ENCODE measurements at places on chromosomes 16 and 17.

GRCh38 chr17:15944759-15945526 lies at the start of gene ADORA2B:
Gene ADORA2B, plus strand, starts transcription at chr17:15945130. Its CDS starts 119 bp downstream, at chr17:15945249.
- DNase-seq: peak; percentile 74

- DNase-seq: no peak
Measured at GRCh38 chr16:27720731-27721530, 171.0 kb downstream of the KATNIP start.

- no peak for DNase-seq
Measured at GRCh38 chr17:79081571-79082276, 7.1 kb downstream of the ENGASE start.

DNA sequence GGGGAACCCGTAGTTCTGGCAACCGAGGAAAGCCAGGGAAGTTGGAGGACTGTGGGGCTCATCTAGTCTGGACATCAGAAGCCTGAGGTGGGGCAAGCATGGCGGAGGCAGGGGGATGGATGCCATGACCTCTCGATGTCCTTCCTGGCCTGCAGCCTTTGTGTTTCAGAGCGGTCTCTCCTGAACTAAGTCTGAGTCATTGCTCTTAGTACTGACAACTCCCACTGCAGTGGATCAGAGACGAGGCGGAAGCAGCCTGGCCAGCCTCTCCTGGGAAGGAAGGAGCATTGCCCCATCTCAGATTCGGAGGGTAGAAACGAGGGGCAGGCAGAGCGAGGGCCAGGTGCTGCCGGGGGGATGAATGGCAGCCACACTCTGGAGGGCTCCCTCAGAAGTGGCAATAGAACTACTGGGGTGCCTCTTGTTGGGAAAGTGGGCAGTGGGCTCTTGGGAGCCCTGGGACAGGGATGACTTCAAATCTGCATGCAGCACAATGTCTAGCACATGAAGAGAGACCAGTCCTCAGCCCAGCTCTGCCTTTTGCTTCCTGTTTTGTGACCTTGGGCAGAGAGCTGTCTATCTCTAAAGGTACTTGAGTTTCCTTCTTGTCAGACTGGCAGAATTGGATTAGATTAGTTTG lies 3.6 kb upstream of the STAC2 start:
- DNase-seq: no peak

GRCh38 chr16:24114876-24115275 lies 141.3 kb upstream of the CACNG3 start:
- DNase-seq: no peak

DNA sequence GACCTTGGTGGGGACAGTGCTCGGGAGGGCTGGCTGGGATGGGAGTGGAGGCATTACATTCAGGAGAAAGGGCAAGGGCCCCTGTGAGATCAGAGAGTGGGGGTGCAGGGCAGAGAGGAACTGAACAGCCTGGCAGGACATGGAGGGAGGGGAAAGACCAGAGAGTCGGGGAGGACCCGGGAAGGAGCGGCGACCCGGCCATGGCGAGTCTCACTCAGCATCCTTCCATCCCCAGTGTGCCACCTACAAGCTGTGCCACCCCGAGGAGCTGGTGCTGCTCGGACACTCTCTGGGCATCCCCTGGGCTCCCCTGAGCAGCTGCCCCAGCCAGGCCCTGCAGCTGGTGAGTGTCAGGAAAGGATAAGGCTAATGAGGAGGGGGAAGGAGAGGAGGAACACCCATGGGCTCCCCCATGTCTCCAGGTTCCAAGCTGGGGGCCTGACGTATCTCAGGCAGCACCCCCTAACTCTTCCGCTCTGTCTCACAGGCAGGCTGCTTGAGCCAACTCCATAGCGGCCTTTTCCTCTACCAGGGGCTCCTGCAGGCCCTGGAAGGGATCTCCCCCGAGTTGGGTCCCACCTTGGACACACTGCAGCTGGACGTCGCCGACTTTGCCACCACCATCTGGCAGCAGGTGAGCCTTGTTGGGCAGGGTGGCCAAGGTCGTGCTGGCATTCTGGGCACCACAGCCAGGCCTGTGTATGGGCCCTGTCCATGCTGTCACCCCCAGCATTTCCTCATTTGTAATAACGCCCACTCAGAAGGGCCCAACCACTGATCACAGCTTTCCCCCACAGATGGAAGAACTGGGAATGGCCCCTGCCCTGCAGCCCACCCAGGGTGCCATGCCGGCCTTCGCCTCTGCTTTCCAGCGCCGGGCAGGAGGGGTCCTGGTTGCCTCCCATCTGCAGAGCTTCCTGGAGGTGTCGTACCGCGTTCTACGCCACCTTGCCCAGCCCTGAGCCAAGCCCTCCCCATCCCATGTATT lies 1.1 kb downstream of the CSF3 start:
- no peak for DNase-seq

All from DMS53 (cell line).